Omental fat pad (tissue), 4 donors: ENCODE measurements at places on chromosomes 2 and 18. TPM values are rescaled to one million over a fixed set of nuclear protein-coding genes. Genes with fewer than 3 reads are reported as not detected.

Gene KIAA2012
- total RNA-seq = not detected

Gene CGREF1
- total RNA-seq = 1.3 TPM

- DNase-seq = no peak
Observed at GRCh38 chr2:94996305-94997100, 29.0 kb upstream of the MAL start.

Gene PDCD1
- 4.8 TPM for total RNA-seq

DNA sequence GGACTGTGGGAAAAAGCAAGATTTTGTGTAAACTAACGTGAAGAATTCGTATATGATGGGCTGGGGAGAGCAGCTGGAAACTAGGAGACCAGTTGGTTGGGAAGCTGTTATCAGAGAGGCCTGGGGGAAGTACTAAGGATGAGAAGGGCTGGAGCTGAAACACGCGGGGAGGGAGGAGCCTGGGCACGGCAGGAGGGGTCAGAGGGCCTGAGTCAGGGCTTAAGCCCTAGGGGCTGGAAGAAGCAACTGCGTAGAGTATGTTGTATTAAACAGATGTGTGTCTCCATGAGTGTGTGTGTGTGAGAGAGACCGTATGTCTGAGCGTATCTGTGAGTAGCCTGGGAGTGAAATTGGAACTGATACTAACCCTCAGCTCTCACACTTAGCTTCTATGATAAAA, 8.4 kb downstream of the POMC start:
- DNase-seq = no peak
